ENCODE measurements at places on chromosomes 7 and 10.
A peak's percentile ranks its signal among the peaks of the same experiment; 100 is the strongest.

GRCh38 chr7:151705636-151706276 lies 171.2 kb downstream of the PRKAG2 start:
- no peak overlapping the region for H3K27ac ChIP-seq
- DNase-seq, result no peak
- no peaks in the 10 kb centered on the region for H3K36me3 ChIP-seq
- no peaks in the 10 kb centered on the region for H3K4me1 ChIP-seq
- no peak overlapping the region for H3K4me3 ChIP-seq

GRCh38 chr7:20301311-20301939 lies 29.3 kb upstream of the ITGB8 start:
- no peaks in the 10 kb centered on the region for H3K36me3 ChIP-seq
- DNase-seq, result no peak
- no peak overlapping the region for H3K4me3 ChIP-seq
- H3K4me1 ChIP-seq, result peaks cover 22% of the 10 kb centered on the region
- H3K27ac ChIP-seq, result no peak overlapping the region
- no peaks in the 10 kb centered on the region for H3K27me3 ChIP-seq

DNA sequence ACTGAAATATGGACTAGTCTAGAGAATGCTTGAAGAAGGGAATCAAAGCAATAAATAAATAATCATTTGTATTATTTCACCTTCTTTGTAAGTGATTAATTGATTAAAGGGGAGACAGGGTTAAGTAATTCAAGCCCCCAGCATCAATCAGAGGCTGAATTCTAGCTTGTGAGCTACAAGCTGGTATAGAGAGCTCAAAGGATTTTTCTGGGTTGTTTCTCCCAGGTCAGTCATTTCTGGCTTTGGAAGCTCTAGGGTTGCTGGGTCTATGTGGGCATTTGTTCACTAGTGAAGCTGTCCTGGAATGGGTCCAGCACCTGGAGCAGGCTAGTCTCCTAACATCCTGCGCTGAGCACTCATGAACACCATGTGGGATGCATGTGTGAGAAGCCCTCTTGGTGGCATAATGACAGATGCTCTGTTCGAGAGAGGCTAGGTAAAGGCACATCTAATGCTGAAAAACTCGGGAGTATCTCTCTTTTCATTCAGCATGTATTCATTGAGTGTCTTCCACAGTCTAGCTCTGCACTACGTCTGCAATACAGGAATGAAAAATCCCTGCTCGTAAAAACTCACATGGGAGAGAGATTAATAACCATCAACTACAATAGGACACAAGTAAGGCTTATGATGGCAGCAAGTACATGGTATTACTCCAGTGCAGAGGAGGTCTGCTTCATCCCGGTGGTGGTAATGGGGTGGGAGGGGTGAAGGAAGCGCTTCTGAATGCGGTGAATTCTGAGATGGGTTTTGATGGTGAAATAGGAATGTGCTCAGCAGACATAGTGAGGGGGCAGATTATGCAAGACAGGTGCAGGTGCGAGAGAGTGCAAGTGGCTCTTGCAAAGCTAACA lies 68.0 kb upstream of the NRP1 start:
- no peak overlapping the region for H3K27ac ChIP-seq
- H3K4me3 ChIP-seq, result no peak overlapping the region
- H3K36me3 ChIP-seq, result no peaks in the 10 kb centered on the region
- H3K4me1 ChIP-seq, result no peaks in the 10 kb centered on the region

GRCh38 chr7:26397796-26398426 lies 106.2 kb downstream of the SNX10 start:
- no peaks in the 10 kb centered on the region for H3K27me3 ChIP-seq
- peak overlapping the region; percentile 40 for H3K4me3 ChIP-seq
- H3K36me3 ChIP-seq, result no peaks in the 10 kb centered on the region
- H3K4me1 ChIP-seq, result peaks cover 21% of the 10 kb centered on the region
- H3K27ac ChIP-seq, result peak overlapping the region; percentile 84

DNA sequence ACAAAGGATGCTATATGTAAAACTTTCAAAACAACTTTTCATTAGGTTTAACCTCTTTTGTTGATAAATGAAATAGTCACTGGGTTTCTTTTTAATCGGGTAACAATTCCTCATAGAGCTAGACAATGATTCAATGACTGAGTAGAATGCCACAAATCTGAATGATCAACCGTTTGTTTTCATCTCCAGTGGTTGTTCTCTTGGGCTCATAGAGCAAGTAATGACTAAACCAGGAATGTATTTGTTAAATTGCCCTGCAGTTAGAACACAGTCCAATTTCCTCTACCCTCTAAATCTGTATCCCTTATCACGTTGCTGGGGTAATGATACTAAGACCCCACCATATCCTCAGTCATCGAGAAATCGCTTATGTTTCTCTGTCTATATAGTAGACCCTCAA lies 40.0 kb downstream of the CNNM1 start:
- no peak overlapping the region for H3K4me3 ChIP-seq
- DNase-seq, result no peak
- H3K27ac ChIP-seq, result no peak overlapping the region
- H3K4me1 ChIP-seq, result no peaks in the 10 kb centered on the region
- H3K27me3 ChIP-seq, result no peaks in the 10 kb centered on the region

DNA sequence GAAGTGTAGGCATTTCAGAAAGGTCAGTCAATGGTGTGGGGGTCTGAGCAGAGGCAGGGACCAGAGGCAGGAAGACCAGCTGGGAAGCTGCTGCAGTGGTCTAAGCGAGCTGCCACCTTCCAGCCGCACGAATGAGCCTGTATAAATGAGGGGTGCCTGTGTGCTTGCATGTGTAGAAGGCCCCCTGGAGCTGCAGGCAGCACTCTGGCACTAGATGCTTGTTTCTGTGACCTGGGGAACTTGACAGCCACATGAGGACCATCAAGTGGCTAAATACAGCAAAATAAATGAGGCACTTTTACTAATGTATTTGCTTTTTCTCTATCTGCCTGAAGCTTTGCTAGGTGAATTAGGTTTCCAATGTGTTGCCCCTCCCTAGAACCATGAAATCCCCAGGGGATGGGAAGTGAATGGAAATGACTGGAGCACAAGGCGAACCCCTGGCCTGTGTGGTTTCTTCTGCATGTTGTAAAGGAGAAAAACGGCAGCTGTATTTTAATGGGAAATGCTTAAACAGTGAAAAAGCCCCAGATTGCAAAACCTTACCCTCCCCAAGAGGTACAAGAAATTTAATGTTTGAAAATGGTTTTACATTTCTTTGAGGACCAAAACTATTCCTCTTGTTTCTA lies 57.7 kb downstream of the PYROXD2 start:
- no peak overlapping the region for H3K4me3 ChIP-seq
- H3K4me1 ChIP-seq, result no peaks in the 10 kb centered on the region
- no peak overlapping the region for H3K27ac ChIP-seq
- no peak for DNase-seq
- H3K36me3 ChIP-seq, result no peaks in the 10 kb centered on the region
- H3K27me3 ChIP-seq, result no peaks in the 10 kb centered on the region

DNA sequence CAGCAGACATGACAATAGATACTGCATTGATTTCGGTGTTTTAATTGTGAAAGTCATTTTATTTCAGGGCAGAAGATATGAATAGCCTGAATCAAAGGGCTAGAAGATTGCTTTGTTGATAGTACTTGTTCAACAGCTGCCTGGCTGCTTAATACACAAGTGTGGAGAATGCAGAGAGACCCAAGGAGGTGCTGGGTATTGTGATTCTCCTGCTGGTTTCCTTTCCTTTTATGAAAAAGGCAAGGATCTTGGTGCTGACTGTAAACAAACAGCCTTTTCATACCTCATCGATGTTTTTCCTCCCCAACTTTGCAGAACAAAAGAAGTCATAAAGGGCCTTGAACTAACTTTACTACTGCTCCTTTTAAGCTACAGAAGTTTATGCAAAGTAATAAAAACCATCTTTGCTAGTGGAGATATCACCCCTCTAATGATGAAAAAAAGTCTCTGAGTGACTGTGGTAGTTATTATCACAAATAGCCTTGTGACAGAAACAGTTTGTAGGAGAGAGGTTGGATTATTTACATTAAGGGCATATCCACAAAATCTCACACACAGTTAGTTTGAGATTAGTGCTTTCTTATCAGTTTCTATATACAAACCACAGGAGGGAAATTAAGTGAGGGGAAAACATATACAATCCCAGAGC lies 800.0 kb downstream of the LRMDA start:
- H3K27me3 ChIP-seq, result no peaks in the 10 kb centered on the region
- no peaks in the 10 kb centered on the region for H3K4me1 ChIP-seq
- H3K4me3 ChIP-seq, result no peak overlapping the region
- no peak for DNase-seq

- no peak overlapping the region for H3K4me3 ChIP-seq
- H3K27ac ChIP-seq, result no peak overlapping the region
- H3K4me1 ChIP-seq, result peaks cover 3% of the 10 kb centered on the region
- H3K36me3 ChIP-seq, result no peaks in the 10 kb centered on the region
Measured at GRCh38 chr10:99522470-99523250, 10.1 kb upstream of the NKX2-3 start.
